ENCODE measurements at places on chromosomes 7 and 10.

DNA sequence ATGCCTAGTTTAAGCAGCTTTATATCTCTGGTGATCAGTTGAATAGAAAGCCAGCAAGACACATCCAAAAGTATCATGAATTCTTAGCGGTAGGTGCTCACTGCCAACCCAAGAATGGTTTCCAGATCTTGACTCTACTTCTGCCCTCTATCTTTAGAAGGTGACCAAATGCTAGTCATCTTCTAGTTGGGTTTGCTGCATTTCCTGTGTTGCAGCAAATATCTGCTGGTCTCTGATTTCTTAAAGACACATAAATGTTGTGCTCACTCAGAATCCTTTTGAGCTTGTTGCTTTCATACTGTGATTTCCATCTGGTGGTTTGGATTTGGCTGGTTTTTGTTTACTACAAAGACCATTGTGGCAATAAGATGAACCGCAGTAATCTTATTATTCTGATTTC is 2.2 kb downstream of the CDC123 start:
- DNase-seq: no peak

DNA sequence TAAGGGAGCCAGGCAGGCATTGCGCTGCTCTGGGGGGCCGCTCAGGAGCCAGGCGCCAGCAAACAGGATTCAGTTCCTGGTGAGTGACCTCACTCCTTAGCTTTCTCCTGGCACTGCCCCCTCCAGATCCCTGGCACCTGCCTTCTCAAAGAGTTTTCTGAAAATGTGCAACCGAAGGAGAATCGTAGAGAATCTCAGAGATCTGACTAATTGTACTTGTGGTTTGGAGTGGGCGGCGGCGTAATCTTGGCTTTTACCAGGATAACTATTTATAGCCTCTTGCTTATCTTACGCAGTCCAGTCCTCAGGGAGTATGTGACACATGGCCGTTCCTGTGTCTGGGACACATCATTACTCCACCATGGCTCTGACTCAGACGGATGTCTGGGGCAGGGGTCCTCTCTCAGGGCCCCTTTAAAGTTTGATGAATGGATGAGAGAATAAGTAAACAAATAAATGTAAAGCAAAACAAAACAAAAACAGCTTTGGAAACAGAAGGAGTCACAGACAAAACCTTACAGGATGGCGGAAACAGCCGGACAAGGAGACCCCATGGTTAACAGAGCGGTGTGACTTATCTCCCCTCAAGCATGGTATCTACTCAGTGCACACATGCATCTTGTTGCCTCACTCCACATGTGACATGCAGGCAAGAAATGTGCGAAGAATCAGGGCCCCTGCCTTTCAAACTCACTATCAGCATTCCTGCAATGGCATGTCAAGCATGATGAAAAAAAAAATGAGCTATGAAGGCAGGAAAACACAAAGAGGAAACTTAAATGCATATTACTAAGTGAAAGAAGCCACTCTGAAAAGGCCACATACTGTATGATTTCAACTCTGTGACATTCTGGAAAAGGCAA is 99.7 kb downstream of the TNS3 start:
- DNase-seq: peak; percentile 67

DNA sequence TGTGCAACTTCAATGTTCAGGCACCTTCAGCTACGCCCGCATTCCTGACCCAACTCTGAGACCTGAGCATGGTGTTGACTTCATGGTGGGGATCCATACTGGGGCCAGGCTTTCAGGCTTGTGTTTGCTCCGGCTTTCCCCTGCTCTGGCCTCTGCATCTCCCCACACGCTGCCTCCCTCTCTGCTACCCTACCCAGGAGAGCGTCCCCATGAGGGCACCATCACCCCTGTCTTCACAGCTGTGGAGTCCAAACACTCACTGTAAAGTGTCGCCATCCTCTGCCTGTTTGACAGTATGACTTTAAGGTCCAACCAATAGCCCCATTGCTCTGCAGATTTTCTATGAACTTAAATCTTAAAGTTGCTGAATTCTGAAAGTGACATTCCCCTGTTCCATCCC is 199.0 kb upstream of the GRB10 start:
- no peak for DNase-seq

- DNase-seq: no peak
Measured at GRCh38 chr7:50552139-50552538, 13.1 kb downstream of the DDC start.

- no peak for DNase-seq
Measured at GRCh38 chr7:7614018-7614741, 26.4 kb upstream of the UMAD1 start.

GRCh38 chr7:155343661-155344121 is 46.0 kb downstream of the INSIG1 start:
- DNase-seq: no peak

GRCh38 chr10:86376403-86376802 is 9.8 kb upstream of the GRID1 start:
- no peak for DNase-seq

- DNase-seq: no peak
Measured at GRCh38 chr7:134561-135256, 57.7 kb upstream of the FAM20C start.

- no peak for DNase-seq
Measured at GRCh38 chr10:71494980-71495381, 98.3 kb downstream of the CDH23 start.

GRCh38 chr7:30062587-30062986 is 34.4 kb downstream of the PLEKHA8 start:
- DNase-seq: no peak

- no peak for DNase-seq
Measured at GRCh38 chr10:127908959-127909267, 2.0 kb downstream of the PTPRE start.

DNA sequence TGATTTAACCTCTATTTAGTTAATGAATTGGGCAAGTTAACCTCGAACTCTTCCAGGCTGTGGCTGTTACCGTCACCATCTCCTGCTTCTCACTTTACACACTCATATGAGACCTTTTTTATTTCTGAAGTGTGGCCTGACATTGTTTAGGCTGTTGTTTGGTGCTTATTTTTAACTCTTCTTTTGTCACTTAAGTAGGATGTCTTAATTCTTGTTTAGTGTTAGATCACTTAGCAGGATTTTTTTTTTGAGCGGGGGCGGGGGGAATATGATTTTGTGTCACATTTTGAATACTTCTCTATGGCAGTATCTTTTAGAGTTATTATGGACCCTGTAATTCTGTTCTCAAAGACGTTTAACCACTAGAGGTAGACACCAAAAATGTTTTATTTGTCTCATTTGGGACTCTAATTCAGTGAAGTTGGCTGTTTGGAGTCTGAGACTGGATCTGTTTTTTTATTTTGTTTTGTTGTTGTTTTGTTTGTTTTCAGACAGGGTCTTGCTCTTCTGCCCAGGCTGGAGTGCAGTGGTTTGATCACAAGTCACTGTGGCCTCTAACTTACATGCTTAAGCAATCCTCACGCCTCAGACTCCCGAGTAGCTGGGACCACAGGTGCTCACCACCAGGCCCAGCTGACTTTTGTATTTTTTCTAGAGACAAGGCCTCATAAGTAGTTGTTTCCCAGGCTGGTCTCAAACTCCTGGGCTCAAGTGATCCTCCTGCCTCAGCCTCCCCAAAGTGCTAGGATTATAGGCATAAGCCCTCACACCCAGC is 73.5 kb downstream of the CUX1 start:
- DNase-seq: no peak

- DNase-seq: no peak
Measured at GRCh38 chr10:71031026-71031425, 142.7 kb upstream of the PCBD1 start.

- no peak for DNase-seq
Measured at GRCh38 chr7:49885593-49886285, 112.3 kb downstream of the VWC2 start.

All from T-helper 2 cell treated with Interferon-gamma antibody and Interleukin-4, amounts not matched to agents 5 μg/mL and 100 μg/mL, for 36 hours (primary cell).